ENCODE measurements at places on chromosomes 12 and 14. TPM values are rescaled to one million over a fixed set of nuclear protein-coding genes. Genes with fewer than 3 reads are reported as not detected.

- DNase-seq = no peak
Observed at GRCh38 chr12:91261820-91262676, 79.4 kb upstream of the DCN start.

DNA sequence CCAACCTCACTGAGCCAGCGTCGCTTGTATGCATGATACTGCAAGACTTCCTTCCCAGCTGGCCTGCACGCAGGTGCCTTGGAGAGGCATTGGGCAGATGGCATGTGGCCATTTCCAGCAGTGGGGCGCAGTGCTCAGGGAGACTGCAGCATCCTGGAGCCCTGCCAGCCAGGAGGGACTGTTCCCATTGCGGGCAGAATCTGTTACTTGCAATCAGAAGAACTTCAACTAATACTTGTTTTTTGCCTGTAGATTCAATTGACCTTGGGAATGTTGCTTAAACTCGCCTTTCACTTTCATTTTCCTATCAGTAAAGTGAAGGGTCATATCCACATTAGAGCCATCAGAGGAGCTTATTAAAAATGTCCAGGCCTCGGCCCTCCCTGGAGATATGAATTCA, 29.8 kb downstream of the ANKRD9 start:
- DNase-seq = peak; percentile 39

Gene KRT72
- not detected for total RNA-seq

Gene AHNAK2
- 20.6 TPM for total RNA-seq

- DNase-seq = no peak
Observed at GRCh38 chr14:26187996-26188620, 409.7 kb downstream of the NOVA1 start.

Gene CCDC177
- total RNA-seq = 6.9 TPM

- no peak for DNase-seq
Observed at GRCh38 chr12:97452230-97452629, 10.4 kb upstream of the RMST start.

- DNase-seq = peak; percentile 56
Observed at GRCh38 chr12:120725659-120726509, at the start of gene ACADS. Gene ACADS, plus strand, starts transcription at chr12:120725826. Its CDS starts 60 bp downstream, at chr12:120725886.

DNA sequence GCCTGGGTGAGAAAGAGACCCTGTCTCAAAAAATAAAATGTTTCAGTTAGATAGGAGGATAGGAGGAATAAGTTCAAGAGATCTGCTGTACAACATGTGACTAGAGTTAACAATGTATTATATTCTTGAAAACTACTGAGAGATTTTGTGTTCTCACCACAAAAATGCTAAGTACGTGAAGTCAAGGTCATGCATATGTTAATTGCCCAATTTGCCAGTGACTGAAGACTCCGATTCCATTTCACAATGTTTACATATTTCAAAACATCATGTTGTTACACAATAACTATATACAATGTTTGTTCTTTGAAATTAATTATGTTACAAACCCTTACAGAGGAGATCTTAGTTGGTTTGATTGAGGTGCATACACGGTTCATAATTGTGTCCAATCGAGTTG, 52.1 kb downstream of the SLC15A4 start:
- no peak for DNase-seq

Gene TRPV4
- total RNA-seq = not detected

GRCh38 chr12:7483343-7483742, 20.2 kb downstream of the CD163 start:
- no peak for DNase-seq

GRCh38 chr12:111448846-111449790, 43.4 kb downstream of the SH2B3 start:
- no peak for DNase-seq

DNA sequence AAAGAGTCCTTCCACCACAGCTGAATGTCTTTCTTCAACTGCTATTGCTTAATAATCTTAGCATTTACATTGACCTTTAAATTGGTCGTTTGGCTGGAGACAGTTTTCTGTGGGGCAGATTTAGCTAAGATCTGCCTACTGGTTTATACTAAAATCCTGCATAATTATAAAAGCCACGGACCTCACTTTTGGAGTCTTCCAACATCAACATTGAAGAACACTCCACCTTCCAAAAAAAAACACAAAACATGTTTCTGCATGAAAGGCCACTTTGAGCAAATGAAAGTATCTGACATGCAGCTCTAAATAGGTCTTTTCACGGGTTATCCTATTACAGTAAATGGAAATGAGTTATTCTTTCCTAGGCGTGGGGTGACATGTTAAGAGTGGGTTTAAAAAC, 57.0 kb upstream of the KRR1 start:
- DNase-seq = no peak

- no peak for DNase-seq
Observed at GRCh38 chr12:116594325-116595038, 35.3 kb downstream of the MAP1LC3B2 start.

GRCh38 chr12:112937741-112938719, at the start of gene OAS3:
Gene OAS3, plus strand, starts transcription at chr12:112938474. Its CDS starts 57 bp downstream, at chr12:112938531.
- peak; percentile 33 for DNase-seq

DNA sequence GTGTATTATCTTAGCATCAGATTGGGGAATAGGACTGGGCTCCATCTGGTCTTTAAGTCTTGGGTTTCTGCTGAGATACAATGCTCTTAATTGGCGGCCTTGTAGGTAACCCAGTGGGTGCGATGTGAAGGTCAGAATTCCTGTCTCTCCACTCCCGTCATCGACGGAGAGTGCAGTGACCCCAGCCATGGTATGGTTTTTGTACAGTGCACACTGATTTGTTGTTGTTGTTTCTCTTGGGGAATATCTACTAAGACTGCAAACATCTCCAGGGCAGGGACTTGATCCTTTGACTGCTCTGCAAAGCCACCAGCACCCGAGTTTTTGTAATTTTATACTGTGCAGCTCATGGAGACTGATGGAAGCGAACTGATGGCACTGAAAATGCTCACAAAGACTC, 41.4 kb downstream of the KCNA1 start:
- no peak for DNase-seq

Gene TAMALIN
- 1.6 TPM for total RNA-seq

Gene GYS2
- not detected for total RNA-seq

Gene LALBA
- total RNA-seq = 0.47 TPM
